ENCODE measurements at places on chromosomes 5 and 9.

GRCh38 chr9:89378541-89378940, 60.2 kb downstream of the SECISBP2 start:
- no peak for DNase-seq

- no peak for DNase-seq
Observed at GRCh38 chr9:77957652-77958051, 74.0 kb downstream of the GNAQ start.

GRCh38 chr5:172583931-172584511, 57.0 kb upstream of the NEURL1B start:
- no peak for DNase-seq

DNA sequence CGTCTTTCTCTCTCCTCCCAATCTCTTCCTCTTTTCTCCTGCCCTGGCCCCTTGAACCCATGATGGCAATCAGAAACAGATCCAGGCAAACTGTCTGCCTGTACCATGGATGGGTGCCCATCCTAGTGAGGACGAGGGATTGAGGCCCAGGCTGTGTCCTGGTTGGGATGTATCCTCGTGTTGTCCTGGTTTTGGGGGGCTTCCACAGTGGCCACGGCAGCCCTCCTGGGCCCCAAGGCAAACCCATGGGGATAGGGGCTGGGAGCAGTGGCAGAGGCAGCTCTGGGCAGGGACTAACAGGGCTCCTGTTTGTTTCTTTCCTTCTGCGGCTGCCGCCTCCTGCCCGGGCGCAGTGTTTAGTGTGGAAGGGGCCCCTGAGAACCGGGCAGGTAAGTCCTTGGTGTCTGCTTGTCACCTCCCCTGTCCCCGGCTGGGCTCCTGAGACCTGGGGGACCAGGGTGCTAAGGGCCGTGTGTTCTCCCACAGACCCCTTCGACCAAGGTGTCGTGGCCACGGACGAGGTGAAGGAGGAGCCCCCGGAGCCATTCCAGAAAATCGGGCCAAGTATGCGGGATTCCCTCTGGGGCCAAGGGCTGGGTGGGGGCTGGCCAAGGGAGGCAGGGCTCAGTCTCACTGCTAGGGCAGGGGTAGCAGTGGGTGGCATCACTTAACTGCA, 70.0 kb downstream of the AMBP start:
- no peak for DNase-seq

- no peak for DNase-seq
Observed at GRCh38 chr9:93318480-93318879, 133.0 kb upstream of the FAM120A start.
